ENCODE measurements at places on chromosomes 4 and X. TPM values are rescaled to one million over a fixed set of nuclear protein-coding genes. Genes with fewer than 3 reads are reported as not detected.

DNA sequence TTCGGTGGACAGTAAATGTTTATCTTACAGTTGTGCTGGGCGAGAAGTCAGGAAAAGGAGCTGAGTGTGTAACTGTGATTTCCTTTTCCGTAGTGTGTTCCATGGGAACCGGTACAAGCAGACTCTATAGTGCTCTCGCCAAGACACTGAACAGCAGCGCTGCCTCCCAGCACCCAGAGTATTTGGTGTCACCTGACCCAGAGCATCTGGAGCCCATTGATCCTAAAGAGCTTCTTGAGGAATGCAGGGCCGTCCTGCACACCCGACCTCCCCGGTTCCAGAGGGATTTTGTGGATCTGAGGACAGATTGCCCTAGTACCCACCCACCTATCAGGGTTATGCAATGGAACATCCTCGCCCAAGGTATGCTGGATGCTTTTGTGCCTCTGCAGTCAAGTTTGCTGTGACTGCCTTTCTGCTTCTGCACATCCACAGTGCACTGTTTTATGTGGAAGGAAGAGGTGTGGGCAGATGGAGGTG is 27.4 kb downstream of the NOCT start:
- DNase-seq, result no peak

Gene L1CAM
- total RNA-seq, result 25.8 TPM

Gene FGFBP1
- not detected for total RNA-seq

DNA sequence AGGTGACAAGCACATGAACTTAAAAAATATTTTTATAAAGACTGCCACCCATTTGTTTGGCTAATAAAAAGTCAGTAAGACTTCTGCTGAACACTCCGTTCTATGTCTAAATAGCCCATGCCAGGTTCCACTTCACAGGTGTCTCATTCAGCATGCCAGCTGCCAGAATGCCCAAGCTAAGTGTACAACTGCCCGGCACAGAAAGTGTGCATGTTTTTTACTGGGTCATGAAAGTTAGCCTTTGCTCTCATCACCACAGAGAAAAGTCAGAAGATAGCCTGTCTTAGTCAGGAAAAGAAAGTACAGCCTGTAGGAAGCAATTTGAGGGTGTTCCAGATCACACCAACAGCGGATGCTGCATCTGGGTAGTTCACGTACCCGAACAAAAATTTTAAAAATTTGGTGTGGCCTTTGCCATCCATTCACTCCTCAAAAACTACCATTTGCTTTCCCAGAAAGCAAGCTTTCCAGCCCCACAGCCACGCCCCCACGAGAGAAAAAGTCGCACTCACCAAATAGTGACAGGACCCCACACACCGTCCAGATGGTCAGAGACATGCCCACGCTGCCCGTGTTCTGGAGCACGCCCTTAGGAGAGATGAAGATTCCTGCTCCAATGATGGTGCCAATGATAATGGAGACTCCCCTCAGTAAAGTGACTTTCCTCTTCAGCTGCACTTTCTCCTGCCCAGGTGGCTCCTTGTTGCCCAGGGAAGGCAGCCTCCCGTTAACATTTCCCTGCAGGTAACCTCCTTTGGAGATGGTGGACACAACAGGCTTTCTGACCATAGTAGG is 671 bp downstream of the SLC7A11 start:
- DNase-seq, result no peak

DNA sequence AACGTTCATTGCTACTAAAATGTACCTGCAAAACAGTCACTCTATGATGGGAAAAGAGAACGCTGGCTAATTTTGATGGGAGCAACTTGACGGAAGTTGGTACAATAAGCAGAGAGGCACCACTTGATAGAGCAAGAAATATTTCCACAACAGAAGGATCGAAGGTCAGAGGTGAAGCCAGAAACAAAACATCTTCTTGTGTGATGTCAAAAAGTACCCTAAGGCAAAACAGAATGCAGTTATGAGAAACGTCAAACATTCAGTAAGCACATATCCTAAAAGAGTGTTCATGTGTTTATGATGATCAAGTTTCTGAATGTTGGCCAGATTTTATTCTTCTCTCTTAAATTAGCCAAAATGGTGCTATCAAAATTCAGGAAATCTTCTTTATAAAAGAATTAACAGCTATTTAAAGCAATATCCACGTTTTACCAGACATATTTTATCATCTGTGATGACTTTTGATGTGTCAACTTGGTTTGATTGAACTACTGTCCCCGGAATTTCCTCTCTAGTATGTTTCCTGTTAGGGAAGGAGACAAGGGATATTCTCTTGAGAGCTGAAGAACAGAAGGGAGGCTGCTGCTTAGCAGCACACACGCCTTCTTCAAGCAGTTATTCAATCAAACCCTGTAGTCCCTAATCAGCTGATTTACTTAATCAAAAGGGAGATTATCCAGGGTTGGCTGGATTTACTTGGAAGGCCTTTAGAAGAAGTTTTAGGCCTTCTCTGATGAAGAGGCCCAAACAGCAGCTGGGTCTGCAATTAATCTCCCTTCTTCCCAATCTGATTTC is 15.7 kb downstream of the AASDH start:
- no peak for DNase-seq

Gene LUZP4
- total RNA-seq, result not detected

- DNase-seq, result no peak
Measured at GRCh38 chrX:13852001-13852695, 35.3 kb upstream of the GPM6B start.

DNA sequence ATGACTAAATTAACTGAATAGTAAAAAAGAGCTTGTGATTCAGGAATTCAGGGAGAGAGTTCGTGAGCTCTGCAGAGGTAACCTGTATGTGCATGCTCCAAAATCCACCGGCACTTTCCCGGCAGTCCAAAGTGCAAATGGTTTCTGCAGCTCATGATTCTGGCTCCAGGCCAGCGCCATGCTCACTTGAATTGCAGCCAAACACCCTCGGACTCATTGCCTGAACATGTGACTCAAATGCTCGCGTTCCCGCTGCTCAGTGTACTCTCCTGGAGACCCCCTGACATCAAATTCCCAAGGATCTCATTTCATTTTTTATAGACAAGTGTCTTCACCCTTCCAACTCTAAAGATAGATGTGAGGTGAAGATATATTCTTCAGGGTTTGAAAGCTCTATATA is 44.1 kb upstream of the SH3RF1 start:
- DNase-seq, result no peak

GRCh38 chr4:107037199-107037584 is 1.1 kb upstream of the DKK2 start:
- DNase-seq, result no peak

- DNase-seq, result no peak
Measured at GRCh38 chr4:133402616-133403015, 253.5 kb downstream of the PCDH10 start.

GRCh38 chrX:9253211-9253610 is 211.6 kb upstream of the TBL1X start:
- no peak for DNase-seq

DNA sequence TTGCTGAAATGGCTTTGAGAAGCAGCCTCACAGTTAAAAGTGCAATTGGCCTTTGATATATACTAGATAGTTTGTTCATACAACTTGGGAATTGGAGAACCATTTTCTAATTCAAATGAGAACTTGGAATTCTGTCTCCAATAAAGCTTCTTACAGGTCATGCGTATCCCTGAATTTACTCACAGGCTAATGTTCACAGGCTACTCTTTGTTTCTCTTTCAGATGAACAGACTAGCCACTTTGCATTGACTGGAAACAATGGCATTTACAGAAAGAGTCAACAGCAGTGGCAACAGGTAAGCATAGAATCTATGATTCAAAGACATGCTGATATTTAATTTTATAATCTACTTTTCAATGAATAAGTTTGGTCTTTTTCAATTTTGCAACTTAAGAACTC is 13.5 kb downstream of the AFF1 start:
- DNase-seq, result no peak

Gene NPY5R
- 6.1 TPM for total RNA-seq

Gene CABS1
- total RNA-seq, result not detected

DNA sequence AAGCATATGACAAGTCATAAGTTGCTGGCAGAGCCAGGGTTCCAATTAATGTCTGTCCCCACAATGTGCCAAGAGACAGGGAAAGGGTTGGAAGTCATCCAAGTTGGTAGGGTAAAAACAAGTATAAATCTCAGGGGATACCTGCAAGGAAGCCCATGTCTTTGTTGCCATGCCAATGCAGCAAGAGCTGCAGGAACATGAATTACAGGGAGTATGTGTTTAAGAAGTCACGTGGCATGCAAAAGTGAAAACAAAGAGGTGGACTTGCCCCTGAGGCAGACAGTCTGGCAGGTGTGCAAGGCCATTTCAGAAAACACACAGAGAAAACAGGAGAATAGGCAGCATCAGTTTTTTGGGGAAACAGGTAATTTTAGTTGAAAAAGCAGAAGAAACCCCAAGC is 29.4 kb downstream of the C4orf51 start:
- no peak for DNase-seq

DNA sequence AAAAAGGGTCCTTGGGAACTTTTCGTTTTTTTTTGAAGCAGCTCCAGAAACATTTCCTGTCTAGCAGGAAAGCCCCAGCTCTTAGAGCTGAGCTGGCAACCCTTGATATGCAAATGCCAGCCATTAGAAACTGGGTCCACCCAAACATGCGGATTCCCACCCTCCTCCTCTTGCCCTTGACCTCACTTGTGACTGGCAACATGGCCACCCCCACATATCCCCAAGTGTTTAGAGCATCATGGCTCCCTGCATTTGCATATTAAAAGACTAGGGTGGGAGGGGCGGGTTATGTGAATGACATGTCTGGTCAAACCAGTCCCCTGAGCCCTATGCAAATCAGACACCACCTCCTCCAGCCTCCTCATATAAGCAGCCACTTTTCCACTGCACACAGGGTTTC is 671.1 kb downstream of the FAT4 start:
- DNase-seq, result no peak

Gene NLGN4X
- total RNA-seq, result 1.4 TPM

Gene CFAP47
- not detected for total RNA-seq

DNA sequence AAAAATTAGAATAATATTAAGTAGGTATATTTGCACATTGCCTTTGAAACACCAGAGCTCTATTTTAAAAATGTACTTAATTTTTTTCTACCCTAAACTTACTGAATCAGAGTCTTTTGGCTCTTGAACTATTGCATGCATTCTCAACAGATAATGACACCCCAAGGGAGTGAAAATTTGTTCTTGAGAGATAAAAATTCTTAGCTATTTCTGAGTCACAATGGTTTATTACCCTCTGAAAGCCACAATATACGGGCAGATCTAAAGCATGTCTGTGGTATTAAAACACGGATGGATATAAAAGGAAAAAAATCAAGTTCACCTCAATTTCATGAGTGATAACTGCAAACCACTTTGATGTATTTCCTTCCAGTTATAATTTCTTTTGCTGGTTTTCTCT is 636.3 kb upstream of the FTHL17 start:
- DNase-seq, result no peak

Gene N4BP2
- 0.53 TPM for total RNA-seq

DNA sequence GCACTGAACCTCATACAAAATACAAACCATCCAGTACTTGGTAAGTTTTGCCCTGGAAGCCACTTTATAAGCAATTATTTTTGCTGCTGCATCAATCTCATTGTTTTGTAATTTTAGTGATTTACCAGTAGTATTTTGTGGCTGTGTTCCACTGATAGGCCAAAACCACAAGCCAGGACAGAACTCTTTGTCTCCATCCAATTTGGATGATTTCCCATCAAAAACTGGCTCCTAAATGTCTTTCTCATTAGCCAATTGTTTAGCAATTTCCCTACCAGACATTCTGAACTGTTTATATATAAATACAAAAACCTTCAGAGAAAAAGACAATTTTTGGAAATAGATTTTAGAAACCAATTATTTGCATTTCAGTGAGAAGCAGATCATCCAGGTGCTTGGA is 4.4 kb downstream of the GSPT2 start:
- no peak for DNase-seq

GRCh38 chr4:127982445-127982844 is 17.2 kb downstream of the ABHD18 start:
- DNase-seq, result no peak

DNA sequence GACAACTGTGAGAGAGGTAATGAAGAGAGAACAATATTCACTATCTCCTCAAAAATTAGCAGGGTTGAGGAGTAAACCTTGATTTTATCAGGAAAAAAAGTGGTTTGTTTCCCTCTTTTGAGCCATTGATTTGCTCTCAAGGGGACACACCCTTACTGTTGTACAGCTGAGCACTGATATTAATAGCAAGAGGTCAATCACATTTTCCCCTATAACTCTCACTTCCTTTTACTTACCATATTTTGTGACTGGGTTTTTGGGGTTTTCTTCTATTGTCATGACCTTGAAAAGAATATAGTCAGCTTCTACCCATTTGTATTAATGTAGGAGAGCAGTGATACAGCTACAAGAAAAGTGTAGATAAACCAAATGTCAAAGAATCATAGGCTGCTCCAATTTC is 70.2 kb upstream of the LONRF3 start:
- DNase-seq, result no peak

Gene WDFY3
- 30.2 TPM for total RNA-seq

DNA sequence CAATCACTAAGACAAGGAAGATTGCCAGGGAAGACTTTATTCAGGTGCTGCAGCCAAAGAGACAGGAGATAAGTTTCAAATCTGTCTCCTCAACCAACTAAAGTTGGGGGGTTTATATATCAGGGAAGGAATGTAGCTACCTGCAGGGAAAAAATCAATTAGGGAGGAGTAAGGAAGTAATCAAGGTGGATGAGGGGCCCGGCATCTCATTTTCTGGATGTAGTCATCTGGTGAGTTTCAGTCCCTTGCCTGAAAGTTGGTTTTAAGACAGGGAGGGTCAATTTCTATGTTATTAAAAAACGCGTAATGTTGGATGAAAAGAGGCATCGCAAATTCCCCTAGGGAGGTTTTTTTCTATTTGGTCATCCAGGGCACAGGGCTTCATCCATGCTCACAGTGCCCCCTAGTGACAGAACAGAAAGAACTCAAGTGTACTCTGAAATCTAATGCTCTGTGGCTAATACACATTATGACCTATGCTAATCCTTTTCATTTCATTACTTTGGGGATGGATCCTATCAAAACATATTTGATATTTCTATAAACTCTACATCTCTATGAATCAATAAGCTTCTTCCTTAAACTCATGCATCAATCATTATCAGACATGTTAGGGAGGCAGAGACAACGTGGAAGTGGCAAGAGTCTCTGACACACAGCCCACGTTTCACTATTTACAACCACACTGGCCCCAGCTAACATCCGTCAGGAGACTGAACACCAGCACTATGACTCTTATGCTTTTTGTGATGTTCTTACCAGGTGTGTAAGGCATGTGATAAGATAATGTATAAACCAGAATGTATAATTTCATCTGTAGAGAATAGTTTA is 1577.0 kb upstream of the TENM3 start:
- DNase-seq, result no peak
